Left forelimb (tissue), 1 donor: ENCODE measurements at places on chromosomes 2 and 18.

DNA sequence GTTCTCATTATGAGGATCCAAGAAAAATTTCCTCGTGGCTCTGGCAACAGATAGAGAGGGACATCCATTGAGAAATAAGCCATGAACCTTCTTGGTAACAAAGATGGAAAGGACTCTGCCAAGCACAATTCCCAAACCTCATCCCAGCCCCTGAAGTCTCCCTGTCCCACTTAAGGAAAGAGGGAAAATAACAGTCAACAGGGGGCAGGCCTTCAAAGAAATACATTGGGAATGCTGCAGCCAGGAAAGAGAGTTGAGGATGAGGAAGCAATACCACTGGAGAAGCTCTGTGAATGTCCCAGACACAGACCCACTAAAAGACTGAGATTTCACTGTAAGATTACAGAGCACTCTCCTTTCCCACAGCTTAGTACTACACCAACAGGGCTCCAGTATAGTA, 93.2 kb downstream of the CD226 start:
- DNase-seq = no peak

DNA sequence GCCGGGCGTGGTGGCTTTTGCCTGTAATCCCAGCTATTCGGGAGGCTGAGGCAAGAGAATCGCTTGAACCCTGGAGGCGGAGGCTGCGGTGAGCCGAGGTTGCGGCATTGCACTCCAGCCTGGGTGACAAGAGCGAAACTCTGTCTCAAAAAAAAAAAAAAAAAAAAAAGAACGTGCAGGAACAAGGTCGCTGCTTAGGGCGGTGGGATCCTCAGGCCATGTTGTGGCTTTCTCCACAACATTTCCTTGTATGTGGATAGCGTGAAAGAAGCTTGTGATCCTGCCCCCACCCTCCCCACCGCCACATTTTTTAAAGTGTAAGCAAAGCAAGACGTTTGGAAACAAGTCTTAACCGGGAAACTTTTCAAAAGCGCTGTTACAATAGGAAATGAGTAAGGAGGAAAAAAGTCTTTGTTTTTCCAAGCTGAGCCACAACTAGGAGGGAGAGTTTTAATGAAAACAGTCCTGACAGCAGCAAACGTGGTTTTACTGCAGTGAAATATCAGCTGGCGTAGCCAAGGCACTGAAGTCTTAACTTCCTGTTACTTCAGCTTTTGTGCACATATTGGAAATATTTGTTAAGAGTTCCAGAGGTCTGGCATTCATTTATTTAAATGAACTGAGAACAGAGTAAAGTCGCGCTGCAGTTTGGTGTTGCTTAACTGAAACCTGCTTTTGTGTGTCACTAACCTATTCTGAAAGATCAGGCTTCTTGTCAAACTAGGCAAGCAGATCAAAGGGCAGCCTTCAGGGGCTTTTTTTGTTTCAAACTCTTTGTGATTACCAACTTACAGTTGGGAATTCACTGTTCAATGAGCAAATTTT, 3.8 kb downstream of the TGIF1 start:
- DNase-seq = no peak

DNA sequence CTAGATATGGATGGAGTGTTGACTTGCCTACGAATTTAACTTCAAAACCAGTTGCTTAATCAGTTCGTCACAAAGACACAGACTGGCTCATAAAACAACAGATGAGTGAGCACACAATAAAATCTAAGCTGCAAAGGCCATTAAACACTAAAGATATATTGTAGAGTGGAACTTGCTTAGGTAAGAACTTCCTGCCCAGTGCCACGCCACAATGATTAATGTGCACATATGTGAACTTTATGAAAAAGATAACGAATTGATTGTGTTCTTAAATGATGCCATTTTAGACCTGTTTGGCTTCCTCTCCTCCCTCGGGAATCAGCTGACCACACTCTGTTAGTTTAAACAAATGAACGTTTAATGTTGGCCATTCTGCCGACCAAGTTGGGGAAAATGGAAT, 2031.3 kb upstream of the CELF4 start:
- DNase-seq = no peak

DNA sequence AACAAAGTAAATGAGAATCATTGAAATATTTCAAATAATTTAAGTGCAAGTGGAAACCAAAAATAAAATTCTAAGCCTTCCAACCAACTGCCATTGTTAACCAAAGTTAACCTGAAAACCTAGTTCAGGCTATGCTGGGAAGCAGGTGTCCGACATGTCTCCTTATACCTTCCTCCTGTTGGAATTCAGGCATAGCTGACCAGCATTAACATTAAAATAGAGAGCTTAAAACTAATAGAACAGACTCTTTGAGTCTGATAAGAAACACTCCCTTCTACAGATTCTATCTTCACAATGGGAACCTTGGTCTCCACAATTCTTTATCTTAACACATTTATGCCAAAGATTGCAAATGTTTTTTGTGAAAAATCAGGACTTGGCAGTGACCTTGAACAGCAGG, 1004.9 kb upstream of the NRXN1 start:
- DNase-seq = no peak

DNA sequence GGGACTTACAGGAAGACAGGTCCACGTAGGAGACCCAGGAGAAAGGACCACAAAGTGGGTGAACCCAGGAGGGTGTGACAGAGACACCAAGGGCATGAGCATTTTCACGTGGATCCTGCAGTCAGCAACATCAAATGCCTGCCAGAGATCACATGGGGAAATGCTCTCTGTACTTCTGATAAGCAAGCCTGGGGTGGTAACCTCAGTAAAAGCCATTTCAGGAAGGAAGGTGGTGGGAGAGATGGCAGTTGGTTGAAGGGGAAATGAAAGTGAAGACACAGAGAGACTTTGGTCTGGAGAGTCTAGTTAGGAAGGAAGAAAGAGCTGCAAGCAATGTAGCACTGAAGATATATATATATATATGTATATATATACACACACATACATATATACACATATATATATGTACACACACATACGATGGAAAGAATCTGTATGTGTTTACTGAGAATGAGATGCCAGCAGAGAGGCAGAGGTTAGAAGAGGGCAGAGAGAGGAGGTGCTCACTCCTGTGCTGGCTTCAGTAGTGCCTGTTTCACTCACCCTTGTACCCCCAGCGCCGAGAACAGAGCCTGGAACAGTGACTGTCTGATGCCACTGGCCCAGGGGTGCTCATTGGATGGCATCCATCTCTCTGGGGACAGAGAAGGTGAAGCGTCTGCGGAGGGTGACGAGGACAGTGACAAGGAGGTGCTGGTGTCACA, 314.9 kb downstream of the AFF3 start:
- DNase-seq = no peak

DNA sequence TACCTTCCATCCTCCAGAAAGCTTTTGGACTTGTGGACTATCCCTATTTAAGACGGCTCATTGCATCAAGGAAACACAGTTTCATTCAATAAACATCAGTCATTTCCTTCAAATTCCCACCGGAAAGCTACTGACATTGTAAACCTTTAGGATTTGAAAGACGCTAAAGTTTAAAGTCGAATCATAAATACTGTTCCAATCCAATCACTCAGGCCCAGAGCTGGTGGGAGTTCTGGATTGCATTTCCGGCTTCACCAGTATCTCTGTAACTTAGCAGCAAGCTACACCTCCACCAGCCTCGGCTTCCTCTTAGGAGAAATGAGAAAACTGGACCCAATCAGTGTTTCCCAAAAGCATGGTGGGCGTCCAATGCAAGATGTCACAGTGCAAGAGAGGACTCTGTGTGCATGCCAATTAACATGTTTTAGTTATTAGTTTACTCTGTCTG, 1.6 kb downstream of the WDFY1 start:
- no peak for DNase-seq

GRCh38 chr2:171107803-171108202, 52.9 kb downstream of the TLK1 start:
- no peak for DNase-seq

GRCh38 chr2:220163486-220163885, 536.1 kb downstream of the SLC4A3 start:
- no peak for DNase-seq

GRCh38 chr2:122530814-122531213, 775.4 kb downstream of the TSN start:
- DNase-seq = no peak

GRCh38 chr2:215797676-215798075, 215.7 kb downstream of the MREG start:
- no peak for DNase-seq

GRCh38 chr2:100984892-100985307, 17.2 kb upstream of the RPL31 start:
- no peak for DNase-seq
